ENCODE measurements at places on chromosomes 5 and 9. TPM values are rescaled to one million over a fixed set of nuclear protein-coding genes. Genes with fewer than 3 reads are reported as not detected.

DNA sequence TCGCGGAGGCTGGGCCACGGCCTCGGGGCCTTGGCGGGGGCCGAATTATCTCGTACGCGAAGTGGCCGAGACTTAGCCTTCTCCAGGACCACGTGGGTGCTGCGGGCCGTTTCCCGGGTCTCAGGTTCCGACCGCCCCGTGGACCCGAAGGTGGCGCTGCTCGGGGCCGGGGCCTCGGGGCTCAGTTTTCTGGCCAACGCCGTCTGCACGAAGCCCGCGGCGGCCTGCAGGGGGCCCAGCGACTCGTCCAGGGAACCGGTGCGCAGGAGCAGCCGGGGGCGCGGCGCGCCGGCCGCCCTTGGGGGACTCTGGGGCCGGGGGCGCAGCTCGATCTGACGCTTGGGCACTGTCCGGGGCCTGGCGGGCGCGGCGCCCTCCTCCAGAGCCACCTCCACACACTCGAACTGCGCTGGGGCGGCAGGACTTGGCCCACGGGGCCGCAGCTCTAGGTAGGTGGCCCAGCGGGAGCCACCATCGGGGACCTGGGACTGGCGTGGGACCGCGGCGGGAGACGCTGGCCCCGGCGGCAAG is 716 bp downstream of the PROB1 start:
- peak; percentile 54 for DNase-seq

GRCh38 chr5:37667846-37668245 is 172.0 kb downstream of the GDNF start:
- no peak for DNase-seq

DNA sequence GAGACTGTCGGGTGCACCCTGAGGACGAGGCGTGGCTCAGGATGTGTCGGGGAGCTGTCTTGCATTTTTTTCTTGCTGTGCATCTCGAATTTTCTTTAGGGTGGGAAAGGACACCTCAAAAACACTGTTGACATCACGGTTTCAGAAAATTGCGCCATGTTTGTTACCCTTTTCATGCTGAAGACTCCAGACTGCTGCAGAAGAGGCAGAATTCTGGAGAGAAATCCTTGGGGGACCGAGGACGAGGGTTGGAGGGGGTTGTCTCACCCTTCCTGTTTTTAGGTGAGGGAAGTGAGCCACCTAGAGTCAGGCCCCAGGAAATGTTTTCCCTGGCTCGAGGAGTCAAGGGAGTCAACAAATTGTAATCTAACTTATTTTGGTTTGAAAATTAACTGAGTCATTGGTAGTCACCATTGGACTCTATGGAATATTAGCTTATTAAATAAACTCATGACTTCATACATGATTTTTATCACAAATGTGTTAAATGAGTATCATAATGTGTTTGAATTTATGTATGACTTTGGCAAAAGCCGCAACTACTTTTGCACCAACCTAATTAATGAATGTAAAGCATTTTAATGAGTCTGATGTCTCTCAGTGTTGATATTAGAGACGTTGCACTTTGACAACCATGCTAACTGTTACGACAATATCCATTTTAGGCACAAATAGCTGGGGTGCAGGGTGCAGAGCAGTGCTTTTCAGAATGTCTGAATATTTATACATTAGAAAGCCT is 724 bp upstream of the LYSMD3 start:
- DNase-seq, result no peak

GRCh38 chr9:97059626-97060025 is 20.7 kb upstream of the CTSV start:
- no peak for DNase-seq

GRCh38 chr5:154788212-154788611 is 33.0 kb downstream of the LARP1 start:
- DNase-seq, result no peak

DNA sequence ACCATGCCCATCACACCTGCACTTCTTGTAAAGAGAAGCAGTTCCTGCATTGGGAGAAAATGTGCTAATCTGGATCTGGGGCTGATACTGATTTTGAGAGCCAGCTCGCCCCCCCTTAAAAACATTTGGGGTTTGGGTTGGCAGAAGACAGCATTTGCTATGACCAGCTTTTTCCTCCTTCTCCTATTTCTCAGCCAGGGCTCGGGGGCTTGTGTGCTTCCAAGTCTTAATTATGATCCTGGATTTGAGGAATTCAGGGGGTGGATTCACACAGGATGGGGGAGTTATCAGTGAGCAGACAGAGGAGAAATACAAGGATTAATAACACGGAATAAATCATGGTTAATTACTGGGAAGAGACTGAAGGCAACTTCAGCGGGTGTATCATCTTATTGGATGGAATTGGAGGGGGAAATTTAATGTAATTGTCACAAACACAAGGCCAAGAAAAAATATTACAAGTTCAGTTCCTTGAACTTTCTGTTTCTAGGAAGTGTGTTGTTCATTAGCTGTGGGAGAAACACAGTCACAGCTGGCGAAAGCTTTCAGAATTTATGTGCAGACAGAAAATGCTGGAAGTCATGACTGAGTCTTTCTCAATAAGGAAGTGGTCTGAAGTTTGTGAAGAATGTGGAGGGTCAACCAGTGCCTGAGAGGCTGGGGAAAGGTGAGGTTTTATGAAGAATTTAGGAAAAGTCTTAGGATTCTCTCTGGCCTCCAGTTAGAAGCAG is 15.3 kb downstream of the C9orf152 start:
- no peak for DNase-seq

DNA sequence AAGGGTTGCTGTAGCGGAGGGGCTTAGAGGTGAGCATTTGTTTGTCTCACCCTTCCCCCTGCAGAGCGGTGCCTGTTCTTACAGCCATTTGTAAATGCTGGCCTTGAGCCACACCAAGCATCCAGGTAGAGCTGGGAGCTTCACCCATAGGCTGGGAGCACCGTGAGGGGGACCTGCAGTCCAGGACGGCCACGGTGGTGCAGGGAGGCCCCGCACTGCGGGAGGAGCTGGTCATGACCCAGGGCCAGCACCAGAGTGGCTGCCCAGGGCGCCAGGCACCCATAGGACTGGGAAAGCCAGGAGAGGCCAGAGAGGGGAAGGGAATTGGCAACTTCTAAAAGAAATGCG is 197.3 kb upstream of the ADAMTS16 start:
- DNase-seq, result no peak

- DNase-seq, result no peak
These were observed 50.7 kb upstream of the UBAC1 start for GRCh38 chr9:136011703-136012496.

GRCh38 chr5:72584466-72584865 is 77.3 kb upstream of the ZNF366 start:
- DNase-seq, result no peak

GRCh38 chr5:174283211-174284005 is 237.9 kb downstream of the NSG2 start:
- no peak for DNase-seq

DNA sequence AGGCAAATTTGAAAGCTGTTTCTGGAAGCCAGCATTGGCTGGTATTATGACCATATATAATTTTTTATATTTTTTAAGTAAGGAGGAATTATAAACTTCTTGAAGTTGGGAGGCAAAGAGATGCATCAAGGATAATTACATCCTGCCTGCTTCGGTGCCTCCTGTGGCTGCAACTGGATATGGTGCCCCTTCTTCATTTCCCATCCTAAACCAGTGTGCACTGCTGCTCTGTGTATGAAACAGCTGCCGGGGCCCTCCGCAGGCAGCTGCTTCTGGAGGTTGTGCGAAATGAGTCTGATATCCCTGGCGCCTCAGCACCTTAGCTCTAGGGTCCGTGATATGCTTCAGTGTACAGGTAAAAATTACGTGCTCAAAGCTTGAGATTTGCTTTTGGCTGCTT is 304.2 kb downstream of the ENC1 start:
- no peak for DNase-seq

DNA sequence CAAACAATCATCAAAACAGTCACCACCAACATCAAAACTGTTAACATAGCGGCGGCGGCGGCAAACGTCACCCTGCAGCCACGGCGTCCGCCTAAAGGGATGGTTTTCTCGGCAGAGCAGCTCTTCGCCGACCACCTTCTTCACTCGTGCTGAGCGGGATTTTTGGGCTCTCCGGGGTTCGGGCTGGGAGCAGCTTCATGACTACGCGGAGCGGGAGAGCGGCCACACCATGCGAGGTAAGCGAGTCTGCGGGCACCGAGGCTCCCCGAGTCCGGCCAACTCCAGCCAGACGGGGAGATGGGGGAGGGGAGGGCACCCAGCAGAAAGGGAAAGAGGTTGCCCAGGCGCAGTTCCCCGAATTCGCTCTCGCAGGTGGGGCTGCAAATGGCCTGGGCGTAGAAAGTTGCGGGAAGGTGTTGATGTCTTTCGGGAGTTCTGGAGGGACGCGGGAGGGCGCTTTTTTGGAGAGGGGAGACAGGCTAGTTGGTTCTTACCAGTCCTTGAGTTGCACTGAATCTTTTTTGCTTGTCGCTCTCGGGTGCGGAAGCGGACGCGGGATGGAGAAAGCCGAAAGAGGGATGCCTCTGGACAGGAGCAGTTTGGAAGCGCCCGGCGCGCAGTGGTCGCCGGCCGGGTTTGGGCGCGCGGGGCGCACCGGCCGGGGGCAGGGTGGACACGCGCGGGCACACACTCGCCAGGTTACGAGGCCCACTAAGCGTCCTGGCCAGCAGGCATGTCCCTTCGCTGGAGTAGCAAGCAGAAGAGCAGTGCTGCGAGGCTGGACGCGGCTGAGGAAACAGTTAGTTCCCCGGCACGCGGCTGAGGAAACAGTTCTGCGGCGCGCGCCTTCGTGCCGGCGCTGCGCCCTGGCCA is 849 bp downstream of the RORB start:
- peak; percentile 12 for DNase-seq

GRCh38 chr5:124130816-124131215 is 615.6 kb downstream of the ZNF608 start:
- DNase-seq, result no peak

DNA sequence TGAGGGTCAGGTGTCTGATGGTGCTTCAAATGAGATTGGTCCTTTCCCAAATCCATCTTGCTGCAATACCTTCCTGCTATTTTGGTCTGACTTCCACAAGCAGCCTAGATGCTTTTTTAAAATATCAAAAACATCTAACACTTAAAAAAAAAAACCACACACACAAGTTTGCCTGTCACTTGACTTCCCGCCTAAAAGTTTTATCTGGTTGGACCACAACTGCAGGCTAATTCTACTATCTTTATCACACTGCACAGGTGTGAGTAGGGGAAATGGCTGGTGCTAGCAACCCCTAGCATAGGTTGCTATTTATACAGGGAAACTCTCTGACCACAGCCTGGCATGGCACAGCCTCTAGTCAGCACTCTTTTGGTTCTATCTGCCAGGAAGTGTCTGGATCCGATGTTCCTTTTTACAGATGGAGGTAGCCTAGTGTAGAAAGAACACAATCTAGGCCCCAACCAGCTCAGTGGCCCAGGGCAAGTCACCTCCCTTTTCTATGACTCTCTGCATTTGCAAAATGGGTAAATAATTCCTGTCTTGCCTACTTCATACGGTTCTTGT is at the start of gene HEMGN:
Gene HEMGN, minus strand, starts transcription at position 92 of the 564 bp plus-strand sequence. Its CDS starts 36 bp downstream, at position 56.
- peak; percentile 40 for DNase-seq

DNA sequence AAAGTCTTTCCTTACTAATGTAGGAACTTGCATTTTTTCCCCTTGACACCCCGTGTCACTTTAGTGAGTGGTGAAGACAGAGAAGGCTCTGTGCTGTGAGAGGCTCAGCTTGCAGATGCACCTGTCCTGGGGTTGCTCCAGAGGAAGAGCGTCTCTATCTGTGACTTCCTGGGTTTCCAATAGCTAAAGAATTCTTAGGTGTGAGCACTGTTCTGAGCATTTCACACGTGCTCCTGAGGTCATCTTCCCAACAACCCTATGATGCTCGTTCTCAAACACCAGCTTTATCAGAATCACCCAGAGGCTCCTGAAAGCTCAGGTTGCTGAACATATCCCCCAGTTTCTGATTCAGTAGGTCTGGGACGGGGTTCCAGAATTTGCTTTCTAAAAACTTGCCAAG is 6.4 kb upstream of the CTSV start:
- DNase-seq, result no peak

- peak; percentile 12 for DNase-seq
These were observed 88.1 kb downstream of the KCNN2 start for GRCh38 chr5:114449860-114450421.

DNA sequence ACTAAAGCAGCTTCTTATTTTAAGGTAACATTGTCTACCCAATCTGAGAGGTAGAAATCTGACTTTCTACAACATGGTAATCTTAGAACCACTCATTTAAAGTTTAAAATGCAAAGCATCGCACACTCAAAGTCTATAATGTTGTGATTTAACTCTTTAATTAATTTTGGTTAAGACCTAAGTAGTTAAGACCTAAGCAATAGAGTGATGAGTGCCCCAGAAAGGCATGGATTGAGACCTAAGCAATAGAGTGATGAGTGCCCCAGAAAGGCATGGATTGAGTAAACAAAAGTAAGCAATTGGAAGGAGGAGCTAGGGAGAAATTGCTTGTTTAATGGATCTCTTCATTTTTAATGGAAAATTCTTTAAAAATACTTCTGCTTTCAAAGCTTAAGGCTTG is 86.8 kb downstream of the NLN start:
- no peak for DNase-seq

Gene PLPP7
- 0.21 TPM for total RNA-seq

Gene SHOC1
- total RNA-seq, result not detected

Gene SPARC
- 0.43 TPM for total RNA-seq

Gene CTXN3
- total RNA-seq, result not detected

Gene RELL2
- total RNA-seq, result 15.9 TPM

Gene PDLIM4
- total RNA-seq, result 1.2 TPM

Measured in activated T-helper 2 cell treated with anti-CD3 and anti-CD28 coated beads, Interferon-gamma antibody, Interleukin-2, Interleukin-4, amounts not matched to agents 10 μg/mL and 5 μg/mL and 100 μg/mL, durations not matched to agents 14 hours and 24 hours and 36 hours (primary cell).